GM12878 (cell line): ENCODE measurements at places on chromosomes 5 and 9.
A peak's percentile ranks its signal among the peaks of the same experiment; 100 is the strongest.

GRCh38 chr9:95277509-95277908, 40.0 kb downstream of the FANCC start:
- no peak for DNase-seq

DNA sequence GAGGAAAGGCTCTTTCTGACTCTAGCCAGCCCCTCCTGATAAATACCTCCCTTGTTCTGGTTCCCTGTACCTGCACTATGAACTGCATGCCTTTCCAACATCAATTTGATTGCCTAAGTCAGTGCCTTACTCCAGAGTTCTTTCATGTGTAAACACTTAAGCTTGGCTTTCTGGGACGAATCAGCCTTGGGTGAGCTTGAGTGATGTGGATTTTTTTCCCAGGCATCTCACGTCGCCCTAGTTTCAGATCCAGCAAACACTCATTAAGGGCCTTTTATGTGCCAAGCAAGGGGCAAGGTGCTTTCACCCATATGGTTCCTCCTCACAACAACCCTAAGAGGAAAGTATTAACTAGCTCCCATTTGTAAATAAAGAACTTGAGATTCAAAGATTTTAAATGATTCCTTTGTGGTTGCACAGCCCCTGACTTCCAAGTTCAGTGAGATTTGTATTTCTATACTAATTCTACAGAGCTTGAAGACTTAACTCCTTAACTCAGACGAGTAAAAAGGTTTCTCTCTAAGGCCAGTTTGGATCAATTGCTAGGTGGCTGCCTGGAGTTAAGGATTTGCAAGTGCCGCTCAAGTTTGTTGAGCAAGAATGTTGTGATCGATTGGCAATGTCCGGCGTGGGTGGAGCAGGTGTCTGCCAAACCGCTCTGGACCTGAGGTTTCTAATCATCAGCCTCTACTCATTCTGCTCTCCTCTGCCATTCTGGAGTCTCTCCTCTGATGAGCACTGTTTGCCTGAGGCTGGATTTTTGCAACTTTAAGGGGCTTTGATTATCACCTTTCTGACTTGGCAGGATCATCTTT, 20.2 kb upstream of the TJP2 start:
- no peak for DNase-seq

GRCh38 chr5:52015760-52016159, 632.5 kb downstream of the ISL1 start:
- no peak for DNase-seq

- DNase-seq, result no peak
Observed at GRCh38 chr9:120912958-120913646, 13.5 kb downstream of the TRAF1 start.

DNA sequence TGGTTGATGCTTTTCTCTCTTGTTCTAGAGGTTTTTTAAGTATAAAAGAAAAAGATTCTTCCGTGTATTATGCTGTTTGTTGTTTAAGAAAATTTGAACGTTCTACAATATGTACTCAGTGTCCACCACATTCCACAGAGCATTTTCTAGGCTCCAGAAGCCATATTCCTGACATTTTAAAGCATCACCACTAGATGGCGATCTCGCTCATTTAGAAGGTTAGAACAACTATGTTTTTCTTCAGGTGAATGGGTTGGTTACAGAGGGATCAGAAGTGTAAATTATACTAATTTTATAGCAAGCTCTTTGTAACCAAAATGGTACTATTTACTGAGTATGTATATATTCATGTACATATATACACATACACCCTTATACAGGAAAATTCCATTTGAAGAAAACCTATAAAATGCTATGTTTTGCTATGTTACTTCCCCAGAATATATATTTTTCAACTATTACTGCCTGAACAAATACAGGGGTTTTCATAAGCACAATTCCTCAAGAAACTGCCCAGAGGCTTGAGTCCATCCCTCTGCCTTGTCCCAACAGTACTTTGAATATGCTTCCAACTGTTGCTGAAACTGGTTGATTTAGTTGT, 284.3 kb downstream of the CCDC171 start:
- DNase-seq, result peak; percentile 7

DNA sequence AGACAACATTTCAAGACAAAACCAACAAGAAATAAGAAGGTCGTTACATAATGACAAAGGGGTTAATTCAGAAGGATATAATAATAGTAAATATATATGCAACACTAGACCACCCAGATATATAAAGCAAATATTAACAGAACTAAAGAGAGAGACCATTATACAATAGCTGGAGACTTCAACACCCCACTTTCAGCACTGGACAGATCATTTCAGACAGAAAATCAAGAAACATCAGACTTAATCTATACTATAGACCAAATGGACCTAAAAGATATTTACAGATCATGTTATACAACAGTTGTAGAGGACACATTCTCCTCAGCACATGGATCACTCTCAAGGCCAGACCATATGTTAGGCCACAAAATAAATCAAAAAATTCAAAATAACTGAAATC, 26.8 kb downstream of the CERT1 start:
- no peak for DNase-seq

DNA sequence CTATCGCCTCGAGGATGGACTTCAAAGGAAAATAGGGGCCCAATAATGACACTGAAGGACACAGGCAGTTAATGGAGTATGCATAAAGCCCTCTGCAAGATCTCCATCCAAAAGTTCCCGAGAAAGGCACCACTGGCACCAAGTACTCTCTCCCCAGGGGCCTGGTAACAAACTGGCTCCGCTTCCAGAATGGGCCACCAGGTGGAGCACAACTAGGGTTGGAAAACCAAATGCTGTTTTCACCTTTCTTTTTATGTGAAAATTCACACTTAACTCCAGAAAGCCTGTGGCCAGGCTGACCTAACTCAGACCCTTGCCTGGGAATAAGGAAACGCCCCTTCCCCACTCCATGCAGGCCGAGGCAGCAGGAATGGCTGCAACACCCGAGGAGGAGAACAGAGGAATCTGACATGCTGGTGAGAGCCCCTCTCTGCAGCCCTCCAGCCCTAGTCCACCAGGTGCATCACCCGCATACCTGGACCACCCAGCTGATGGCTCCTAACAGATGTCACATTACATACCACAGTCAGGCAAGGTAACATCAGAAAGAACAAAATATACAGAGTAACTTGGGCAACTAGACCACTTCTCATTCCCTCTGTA, 42.8 kb downstream of the CAMSAP1 start:
- no peak for DNase-seq

DNA sequence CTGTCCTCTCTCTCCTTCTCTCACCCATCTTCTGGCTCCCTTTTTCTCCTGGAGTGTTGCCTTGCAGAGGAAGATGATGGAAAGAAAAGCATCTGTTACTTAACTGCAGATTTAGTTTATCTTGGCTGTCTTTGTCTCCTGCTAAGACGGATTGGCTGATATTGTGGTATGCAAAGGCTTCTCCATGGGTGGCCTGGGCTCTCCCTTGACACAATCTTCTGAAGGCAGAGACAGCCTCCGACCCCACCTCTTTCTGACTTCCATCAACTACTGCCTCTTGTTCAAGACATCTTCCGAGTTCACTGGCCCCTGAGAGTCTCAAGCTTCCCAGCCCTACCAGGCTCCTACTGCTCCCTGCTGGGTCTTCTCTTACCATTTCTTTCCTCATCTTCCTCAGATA, 403.7 kb downstream of the LRRC70 start:
- no peak for DNase-seq

GRCh38 chr5:145218019-145218418, 617.1 kb downstream of the PRELID2 start:
- no peak for DNase-seq

- peak; percentile 1 for DNase-seq
Observed at GRCh38 chr9:82606492-82607382, 456.2 kb downstream of the RASEF start.

- no peak for DNase-seq
Observed at GRCh38 chr5:156498226-156498980, 171.4 kb downstream of the SGCD start.

- DNase-seq, result no peak
Observed at GRCh38 chr5:98813755-98814154, 40.3 kb downstream of the RGMB start.

DNA sequence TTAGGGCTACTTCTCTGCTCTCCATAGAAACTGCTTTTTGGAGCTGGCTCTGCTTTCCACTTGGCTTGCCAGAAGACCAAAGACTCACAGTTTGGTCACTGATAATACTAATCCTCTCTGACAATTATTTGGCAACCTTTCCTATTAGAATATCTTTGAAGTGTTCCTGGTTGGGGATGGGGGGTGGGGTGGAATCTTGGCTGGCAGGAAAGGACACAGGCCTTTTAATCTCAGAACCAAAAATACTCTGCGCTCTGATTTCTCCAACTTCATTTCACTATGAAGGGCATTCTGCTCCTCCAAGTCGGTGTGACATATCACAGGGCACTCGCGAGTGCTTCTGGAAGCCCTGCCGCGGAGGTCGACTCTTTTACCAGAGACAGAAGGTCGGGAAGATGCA, 1329.0 kb upstream of the WWC1 start:
- DNase-seq, result no peak

GRCh38 chr5:172045315-172045632, 38.8 kb upstream of the FBXW11 start:
- DNase-seq, result no peak

DNA sequence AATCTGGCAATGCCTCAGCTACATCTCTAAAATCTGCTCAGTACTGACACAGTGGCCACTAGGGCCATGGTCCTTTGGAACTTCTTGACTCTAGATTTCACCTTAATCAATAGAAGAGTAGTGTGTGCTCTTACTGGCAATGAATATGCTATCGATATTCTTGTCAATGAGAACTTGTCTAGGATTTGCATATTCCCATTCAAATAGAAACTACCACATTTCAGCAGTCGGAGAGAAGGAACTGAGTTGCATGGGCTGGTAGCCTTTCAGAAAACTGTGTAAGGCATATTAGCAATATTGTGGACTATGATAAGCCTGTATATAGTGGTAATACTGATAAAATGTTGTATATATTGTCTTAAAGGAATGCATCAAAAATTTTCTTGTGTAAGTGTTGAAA, 45.3 kb upstream of the NAA35 start:
- DNase-seq, result no peak

DNA sequence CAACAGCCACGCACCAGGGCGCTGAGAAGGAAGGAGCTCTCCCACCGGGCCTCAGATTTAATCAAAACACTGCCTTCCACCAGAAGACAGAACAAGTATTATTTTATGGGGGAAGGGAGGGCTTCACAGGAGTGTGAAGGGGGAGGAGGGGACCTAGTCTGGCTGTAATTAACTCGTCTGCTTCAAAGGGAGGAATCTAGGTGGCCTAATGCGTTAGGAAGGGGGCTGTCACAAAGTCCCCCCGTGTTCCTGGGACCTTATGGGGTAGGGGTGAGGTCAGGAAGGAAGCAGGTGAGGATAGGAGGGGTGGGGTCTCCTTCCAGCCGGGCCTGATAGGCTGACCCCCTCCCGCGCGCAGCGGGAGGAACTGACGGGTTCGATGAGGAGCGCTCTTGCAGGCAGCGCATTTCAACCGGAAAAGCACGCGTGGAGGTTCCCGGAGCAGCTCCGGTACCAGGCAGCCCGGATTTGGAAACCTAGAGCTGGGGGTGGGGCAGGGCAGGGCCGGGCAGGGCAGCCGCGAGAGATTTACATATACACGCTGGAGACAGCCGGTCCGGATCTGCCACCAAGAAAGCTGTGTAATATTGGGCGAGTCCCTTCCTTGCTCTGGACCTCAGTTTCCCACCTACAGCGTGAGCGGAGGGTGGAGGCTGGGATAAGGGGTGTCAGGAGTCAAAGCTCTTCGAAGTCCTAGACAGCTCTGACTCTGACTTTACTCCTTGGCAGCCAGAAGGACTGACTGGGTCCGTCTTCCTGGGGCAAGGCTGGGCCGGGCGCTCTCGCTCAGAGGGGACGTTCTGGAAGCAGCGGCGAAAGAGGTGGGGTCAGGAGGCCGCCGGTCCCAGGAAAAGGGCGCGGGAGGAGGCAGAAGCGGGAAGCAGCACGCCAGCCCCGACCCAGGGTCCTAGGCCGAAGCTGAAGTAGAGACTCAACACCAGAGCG, 1.8 kb downstream of the SHB start:
- DNase-seq, result no peak

DNA sequence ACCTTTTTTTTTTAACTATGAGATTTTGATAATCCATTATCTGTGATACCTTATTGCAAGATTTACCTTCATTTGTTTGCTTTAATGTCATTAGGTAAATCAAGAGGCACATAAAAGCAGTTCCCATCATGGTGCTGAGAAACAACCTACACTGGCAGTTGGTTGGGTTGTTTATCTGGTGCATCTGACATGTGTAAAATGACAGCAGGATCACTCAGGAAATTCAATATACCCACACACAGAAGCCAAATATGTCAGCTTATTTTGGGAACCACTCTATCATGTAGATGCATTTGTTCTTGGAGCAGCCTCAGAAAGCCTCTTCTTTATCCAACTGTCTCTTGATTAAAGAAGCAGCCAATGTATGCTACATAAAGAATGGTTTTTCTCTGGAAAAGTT, 7.8 kb upstream of the CCDC192 start:
- no peak for DNase-seq

DNA sequence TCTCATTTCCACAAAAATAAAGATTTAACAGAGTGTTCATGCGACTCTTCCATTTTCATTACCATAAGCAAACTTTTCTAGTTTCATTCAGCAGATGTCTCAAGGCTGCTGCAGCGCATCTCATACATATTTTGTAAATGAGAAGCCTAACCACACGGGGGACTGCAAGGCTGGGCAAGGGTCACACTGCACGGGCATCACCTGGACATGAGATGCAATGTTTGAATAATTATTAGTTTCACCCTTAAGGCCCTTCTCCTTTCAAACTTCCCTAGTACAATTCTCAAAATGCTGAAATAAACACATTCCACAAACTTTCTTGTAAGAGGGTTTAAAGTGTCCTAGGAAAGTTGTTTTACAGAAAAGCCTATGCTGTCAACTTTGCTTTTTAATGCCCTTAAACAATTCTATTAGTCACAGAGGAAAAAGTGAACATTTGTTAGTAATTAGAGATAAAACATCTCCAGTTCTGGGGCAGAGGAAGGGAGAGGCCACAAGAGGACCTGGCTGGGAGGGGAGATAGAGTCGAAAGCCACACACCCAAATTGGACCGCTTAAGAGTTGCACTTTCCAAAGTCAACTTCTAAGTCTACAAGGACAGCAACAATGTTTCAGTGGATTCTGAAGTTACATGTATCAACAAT, 1.3 kb downstream of the DENND1A start:
- DNase-seq, result no peak

GRCh38 chr9:114911167-114911821, 19.1 kb downstream of the TNFSF8 start:
- no peak for DNase-seq

DNA sequence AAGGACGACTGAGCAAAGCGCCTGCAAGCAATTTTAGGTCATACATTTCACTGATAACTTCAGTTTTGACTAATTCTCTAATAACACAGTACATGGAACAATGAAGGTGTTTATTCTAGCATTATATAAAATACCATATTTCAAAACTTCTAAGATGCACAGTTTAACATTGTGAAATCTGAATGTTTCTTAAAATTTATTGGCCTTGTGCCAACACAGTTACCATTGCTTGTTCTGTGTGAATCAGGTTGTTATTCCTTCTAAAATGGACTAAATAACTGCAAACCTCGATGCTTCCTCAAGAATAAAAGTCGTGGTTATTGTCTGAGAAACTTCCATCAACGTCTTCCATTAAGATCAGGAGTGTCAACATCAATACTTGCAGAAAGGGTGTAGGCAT, 8.0 kb downstream of the MCC start:
- no peak for DNase-seq

GRCh38 chr5:174188295-174188694, 142.8 kb downstream of the NSG2 start:
- no peak for DNase-seq
